ENCODE measurements at places on chromosomes 5 and 9.

- no peak for DNase-seq
Observed at GRCh38 chr5:152551061-152551460, 146.0 kb upstream of the NMUR2 start.

DNA sequence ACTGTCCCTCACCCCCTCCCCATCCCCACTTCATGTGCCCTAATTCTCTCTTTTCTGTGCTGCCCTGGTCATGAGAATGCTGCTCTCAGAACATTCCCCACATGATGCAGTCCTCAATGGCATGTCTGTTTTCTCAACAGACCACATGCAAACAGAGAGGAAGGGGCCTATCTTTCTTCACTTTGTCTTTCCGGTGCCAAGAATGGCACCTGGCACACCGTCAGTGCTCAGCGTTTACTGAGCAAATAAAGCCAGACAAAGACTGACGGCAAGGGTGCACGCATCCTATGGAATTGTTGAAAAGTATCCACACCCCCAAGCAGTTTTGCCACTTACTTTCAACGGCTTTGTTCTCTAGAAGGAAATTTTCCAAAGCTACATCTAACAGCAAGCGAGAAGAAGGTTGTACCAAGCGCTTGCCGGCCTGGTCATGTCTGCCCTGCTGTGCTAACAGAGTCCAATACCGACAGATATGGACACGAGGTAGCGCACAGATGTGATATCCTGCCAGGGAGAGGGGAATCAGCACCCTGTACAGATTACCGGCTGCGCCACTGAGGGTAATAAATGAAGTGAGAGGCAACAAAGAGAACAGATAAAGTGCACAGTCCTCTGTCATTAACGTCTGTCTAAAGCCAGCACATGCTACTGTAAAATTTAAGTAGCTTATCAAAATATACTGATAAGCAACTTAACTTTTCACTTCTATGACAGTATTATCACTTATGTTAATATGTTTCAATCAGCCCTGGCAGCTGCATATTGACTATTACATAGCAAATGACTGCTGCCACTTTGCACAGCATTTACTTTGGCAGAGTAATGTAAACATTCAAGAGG is 251.7 kb downstream of the DENND1A start:
- no peak for DNase-seq

DNA sequence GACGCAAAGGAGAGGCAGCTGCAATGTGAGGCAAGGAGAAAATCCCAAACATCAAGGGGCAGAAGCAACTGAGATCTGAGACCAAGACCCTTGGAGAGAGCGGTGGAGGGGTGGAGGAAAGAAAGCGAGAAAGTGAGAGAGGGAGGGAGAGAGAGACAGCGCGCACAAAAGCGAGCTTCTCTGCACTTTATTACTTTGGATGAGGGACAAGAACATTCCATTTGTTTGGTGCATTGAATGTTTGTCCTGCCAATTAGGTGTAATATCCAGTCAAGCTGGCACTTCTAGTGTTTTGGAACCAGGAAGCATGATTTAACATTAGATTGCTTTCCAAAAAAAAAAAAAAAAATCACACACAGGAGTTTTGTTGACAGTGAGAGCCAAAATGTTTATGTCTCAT is 1.4 kb downstream of the CAST start:
- DNase-seq, result no peak

GRCh38 chr5:159704160-159704559 is 212.1 kb upstream of the ADRA1B start:
- DNase-seq, result no peak

- no peak for DNase-seq
Observed at GRCh38 chr5:83865579-83865978, 144.9 kb upstream of the HAPLN1 start.

DNA sequence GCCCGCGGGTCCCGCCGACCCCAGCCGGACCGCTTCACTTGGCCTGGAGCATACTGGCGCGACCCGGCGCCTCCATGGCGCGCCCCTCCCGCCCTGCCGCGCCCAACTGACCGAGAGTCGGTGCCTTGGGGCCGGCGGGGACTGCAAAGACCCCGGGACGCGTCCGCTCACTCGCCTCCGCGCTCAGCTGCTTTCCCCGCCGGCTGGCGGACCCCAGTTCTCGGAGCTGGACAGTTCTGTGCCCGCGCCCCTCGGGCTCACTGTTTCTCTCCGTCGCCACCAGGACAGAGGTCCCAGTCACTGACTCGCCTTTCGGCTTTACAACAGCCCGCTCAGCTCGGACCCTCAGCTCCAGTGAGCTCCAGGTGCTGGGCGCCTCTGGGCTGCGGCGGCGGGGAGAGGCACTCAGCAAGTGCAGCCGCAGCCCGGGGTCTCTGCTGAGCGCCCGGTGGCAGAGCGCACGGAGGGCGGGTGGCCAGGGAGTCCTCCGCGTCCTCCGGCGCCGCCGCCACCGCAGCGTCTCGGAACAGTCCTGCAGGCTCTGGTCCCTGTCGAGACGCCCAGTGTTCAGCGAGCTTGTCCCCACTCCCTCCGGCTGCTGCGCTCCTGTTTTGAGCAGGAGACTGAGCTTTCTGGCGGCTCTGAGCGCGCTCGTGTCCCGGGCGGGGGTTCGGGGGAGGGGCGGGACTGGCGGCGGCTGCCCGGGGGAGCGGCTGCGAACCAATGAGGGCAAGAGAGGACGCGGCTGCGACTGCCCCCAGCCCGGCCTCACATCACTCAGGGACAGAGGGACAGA is at the start of gene SMIM32:
TSS of gene SMIM32 (minus strand) at position 637 of the 796 bp plus-strand sequence. CDS start 638 bp downstream, outside the sequence.
- DNase-seq, result no peak

- no peak for DNase-seq
Observed at GRCh38 chr9:970151-970996, 6.1 kb upstream of the DMRT3 start.

DNA sequence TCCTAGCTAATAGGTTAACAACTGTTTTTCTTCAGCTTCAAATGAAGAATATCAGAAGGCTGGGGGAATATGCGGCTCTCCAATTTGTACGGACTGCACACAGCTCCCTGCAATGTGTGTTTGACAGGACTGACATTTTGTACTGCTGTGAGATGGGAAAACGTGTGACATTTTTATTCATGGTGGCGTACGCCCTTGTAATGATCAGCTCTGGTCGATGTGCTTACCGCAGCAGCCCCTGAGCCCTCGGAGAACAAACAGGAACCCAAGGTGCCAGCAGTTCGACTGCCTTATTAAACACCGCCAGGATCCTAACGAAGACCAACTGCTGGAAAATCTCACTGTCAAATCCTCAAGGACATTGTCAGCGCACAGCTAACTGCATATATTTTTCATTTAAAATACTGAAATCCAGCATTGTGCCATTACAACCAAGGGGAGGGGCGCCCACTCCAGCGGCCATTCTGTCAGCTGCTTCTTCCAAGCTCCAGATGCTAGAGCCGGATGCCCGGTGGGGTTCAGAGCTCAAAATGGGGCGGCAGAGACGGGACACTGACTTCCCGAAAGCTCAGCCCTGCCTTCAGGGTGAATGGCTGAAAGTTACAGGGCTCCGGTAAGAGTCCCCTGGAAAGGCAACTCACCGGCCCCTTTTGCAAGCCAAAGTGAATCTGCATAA is 66.8 kb downstream of the CRB2 start:
- DNase-seq, result no peak

GRCh38 chr5:136159457-136159856 is 26.8 kb downstream of the SMAD5 start:
- no peak for DNase-seq

DNA sequence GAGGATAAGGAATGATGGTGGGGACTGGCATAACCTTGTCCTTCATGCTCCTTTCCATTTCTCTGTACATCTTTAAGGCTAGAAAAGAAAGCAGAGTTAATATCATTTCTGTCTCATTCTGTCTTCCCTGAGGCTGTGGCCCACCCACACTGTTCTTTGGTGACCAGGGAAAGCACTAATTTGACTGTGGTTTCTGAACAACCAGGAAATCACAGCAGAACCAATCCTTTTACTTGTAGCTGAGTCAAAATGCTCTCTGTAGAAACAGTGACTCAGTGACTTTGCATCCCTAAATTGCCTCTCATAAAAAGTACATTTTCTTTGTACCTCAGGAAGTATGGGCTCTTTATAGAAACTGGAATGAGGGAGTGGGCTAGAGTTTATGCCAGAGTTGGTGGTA is 28.1 kb downstream of the IL33 start:
- no peak for DNase-seq

GRCh38 chr5:148297731-148298130 is 14.5 kb upstream of the SPINK7 start:
- no peak for DNase-seq

GRCh38 chr5:115079924-115080623 is 89.6 kb downstream of the TRIM36 start:
- DNase-seq, result no peak

Measured in activated CD8-positive, alpha-beta memory T cell treated with anti-CD3 and anti-CD28 coated beads, Interleukin-2, amount 50 U/mL, for 4 hours (primary cell).